ENCODE measurements at places on chromosomes 4 and X. TPM values are rescaled to one million over a fixed set of nuclear protein-coding genes. Genes with fewer than 3 reads are reported as not detected.

- no peak for DNase-seq
Measured at GRCh38 chrX:37646254-37646653, 39.3 kb upstream of the XK start.

GRCh38 chr4:113509851-113510250, 251.7 kb downstream of the CAMK2D start:
- DNase-seq = no peak

- DNase-seq = no peak
Measured at GRCh38 chrX:31126205-31126604, 54.4 kb upstream of the FTHL17 start.

Gene PPEF2
- total RNA-seq = not detected

GRCh38 chrX:69389101-69389501, 115.0 kb upstream of the NALF2 start:
- DNase-seq = no peak

GRCh38 chr4:152434011-152434410, 101.9 kb downstream of the FBXW7 start:
- DNase-seq = no peak

DNA sequence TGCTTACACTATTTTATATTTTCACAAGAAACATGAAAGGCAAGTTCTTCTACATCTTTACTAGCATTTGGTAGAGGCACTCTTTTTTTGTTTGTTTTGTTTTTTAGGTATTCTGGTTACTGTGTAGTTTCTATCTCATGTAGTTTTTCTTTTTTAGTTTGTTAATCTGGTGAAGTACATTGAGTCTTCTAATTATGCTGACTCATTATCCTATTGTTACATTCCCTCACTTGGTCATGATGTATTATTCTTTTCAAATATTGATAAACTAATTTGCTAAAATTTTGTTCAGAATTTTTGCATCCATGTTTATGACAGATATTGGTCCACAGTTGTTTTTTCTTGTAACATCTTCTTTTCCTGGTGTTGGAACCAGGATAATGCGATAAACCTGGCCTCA, 4.7 kb downstream of the GK2 start:
- DNase-seq = no peak

DNA sequence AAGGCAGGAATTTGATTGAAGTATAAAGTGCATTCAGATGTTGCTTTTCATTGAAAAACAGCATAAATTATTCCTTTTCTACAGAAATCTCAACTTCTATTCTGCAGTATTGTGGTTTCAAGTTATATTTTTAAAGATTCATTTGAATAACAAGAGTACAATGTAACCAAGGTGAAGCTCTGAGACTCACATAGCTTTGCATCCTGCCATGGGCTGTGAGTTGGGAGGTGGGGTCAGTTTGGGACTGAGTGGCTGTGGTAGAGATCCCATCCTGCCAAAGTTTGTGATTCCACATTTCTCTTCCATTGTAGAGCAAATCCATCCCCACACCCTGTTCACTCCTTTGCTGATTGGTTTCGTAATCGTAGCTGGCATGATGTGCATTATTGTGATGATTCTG, 69.2 kb downstream of the KIT start:
- DNase-seq = no peak

GRCh38 chr4:109332926-109333464, 30.5 kb upstream of the COL25A1 start:
- no peak for DNase-seq

Gene NMU
- total RNA-seq = not detected

DNA sequence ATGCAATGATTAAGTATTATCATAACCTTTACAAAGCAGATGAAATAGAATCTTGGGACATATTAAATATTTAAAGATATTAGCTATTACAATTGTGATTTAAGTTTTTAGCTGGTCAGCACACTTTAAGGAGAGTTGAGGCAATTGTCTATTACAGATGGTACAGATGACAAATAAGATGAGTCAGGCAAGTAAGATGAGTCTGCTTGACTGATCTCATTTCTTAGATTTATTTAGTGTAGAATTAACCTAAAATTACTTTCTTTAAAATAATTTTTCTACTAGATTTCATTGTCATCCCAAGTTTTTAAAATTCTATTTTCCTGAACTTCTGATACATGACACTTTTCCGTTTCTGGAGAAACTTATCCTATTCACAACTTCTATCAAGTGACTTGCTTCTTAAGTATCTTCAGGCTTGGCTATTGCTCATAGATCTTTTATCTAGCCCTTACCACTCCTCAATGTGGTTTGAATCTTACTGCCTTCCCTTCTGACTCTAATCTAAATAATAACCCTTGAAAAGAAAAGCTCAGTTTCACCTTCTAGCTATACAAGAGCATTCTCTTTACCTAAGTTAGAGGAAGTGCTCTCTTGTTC, 32.9 kb downstream of the CXCL1 start:
- no peak for DNase-seq

Gene USP27X
- 2.5 TPM for total RNA-seq

- DNase-seq = no peak
Measured at GRCh38 chr4:161256716-161257115, 907.1 kb downstream of the FSTL5 start.

- DNase-seq = no peak
Measured at GRCh38 chr4:83036991-83037665, 2.1 kb downstream of the COPS4 start.

DNA sequence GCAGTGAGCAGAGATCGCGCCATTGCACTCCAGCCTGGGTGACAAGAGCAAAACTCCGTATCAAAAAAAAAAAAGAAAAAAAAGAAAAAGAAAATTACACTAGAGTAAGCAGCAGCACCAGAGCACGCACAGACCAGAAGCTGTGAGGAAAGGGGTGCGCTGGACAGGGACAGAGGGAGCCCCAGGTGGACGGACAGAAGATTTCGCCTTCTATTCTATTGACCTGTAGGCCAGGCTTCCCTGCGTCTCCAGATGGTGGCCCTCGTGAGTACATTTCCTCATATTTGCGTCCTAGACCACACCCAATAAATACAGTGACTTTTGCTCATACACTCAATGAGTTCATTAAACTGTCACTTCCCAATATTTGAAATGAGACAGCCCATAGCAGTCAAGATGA, 19.1 kb downstream of the MTNR1A start:
- no peak for DNase-seq

Gene MAGEA8
- not detected for total RNA-seq

Gene STPG2
- total RNA-seq = 0.56 TPM

DNA sequence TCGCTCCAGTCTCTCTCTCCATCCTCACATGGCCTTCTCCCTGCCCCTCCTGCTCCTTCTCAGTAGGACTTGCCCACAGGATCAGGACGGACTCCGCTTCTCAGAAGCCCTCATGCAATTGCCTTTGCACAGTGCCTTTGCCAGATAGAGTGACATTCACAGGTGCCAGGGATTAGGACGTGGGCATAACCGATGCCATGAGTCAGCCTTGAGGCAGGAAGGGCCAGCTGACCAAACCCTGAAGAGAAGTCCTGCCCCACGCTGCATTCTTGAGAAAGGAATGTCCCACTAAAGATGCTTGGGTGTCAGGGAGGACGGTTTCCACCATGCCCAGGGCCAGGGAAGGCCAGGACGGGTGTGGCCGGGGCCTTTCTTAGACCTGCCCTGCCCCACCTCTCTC, 6.6 kb upstream of the GRPEL1 start:
- no peak for DNase-seq

DNA sequence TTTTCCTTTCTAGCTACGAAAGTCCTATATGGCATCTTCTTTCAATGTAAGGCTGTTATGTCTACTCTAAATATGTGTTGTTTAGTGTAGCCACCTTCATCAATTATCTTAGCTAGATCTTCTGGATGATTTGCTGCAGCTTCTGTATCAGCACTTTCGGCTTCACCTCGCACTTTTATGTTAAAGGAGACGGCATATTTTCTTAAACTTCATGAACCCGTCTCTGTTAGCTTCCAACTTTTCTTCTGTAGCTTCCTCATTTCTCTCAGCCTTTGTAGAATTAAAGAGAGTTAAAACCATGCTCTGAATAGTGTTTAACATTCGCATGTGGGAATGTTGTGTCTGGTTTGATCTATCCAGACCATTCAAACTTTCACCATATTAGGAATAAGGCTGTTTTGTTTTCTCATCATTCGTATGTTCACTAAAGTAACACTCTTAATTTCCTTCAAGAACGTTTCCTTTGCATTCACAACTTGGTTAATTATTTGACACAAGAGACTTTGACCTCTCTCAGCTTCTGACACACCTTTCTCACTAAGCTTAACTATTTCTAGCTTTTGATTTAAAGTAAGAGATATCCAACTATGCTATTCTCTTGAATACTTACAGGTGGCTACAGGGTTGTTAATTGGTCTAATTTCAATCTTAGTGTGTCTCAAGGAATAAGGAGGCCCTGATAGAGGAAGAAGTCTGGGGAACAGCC, 476.8 kb downstream of the GABRG1 start:
- DNase-seq = no peak
